Upper lobe of left lung (tissue), 6 donors: ENCODE measurements at places on chromosomes 5 and 9. TPM values are rescaled to one million over a fixed set of nuclear protein-coding genes. Genes with fewer than 3 reads are reported as not detected.
A peak's percentile ranks its signal among the peaks of the same experiment; 100 is the strongest.

GRCh38 chr9:14654932-14655331 lies 38.3 kb downstream of the ZDHHC21 start:
- no peak for DNase-seq

DNA sequence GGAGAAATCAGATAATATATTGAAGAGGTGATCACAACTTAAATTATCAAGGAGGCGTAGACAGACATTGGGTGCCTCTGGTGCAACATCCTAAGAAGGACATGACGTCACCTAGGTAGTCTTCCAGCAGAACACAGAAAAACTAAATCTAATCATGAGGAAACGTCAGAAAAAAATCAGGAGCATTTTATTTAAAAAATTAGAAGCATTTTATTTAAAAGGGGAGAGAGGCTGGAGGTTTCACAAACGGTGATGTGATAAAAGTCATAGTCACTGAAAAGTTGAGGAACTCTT lies 254.6 kb downstream of the TMEM167A start:
- DNase-seq, result no peak

DNA sequence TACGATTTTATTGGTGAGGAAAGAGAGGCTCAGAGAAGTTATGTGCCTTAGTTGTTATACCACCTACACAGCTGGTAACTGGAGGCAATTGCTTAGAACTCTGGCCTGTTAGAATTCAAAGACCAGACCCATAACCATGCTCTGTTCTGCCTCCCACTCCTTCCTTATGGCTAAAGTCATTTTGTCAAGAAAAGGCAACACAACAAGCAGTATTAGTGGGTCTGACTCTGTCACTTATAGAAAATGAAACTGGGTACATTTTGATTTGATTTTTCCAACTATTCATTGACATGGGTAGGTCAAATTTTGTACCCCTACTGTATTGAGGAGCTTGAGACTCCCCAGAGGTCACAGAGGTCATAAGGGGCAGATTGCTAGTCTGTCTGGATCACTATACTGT lies 44.5 kb upstream of the NR3C1 start:
- DNase-seq, result no peak

- no peak for DNase-seq
Observed at GRCh38 chr9:102273952-102274351, 535.5 kb upstream of the GRIN3A start.

- no peak for DNase-seq
Observed at GRCh38 chr5:132759114-132760048, 12.2 kb downstream of the CCNI2 start.

DNA sequence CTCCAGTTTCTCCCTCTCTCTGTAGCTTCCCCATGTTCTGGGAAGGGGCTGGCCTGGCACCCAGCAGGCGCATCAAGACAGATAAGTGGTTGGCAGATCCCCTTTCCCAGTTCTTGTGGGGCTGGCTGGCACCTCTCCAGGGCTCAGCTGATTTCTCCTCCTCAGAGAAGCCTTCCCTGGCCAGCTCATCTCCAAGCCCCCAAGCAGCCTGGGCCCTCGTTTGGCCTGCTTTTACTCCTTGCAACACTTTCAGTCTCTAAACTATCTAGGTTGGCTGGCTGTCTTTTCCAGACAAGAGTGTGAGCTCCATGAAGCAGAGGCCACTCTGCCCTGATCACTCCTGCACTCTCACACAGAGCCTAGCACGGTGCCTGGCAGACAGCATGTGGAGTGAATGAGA lies 13.5 kb downstream of the MACROH2A1 start:
- no peak for DNase-seq

GRCh38 chr5:154962494-154962893 lies 21.6 kb downstream of the MRPL22 start:
- DNase-seq, result no peak

- DNase-seq, result no peak
Observed at GRCh38 chr5:73193592-73193991, 20.6 kb downstream of the TMEM174 start.

- DNase-seq, result no peak
Observed at GRCh38 chr9:96423985-96424336, 5.8 kb upstream of the ZNF367 start.

GRCh38 chr9:121735793-121736770 lies 84.6 kb downstream of the DAB2IP start:
- DNase-seq, result peak; percentile 84

DNA sequence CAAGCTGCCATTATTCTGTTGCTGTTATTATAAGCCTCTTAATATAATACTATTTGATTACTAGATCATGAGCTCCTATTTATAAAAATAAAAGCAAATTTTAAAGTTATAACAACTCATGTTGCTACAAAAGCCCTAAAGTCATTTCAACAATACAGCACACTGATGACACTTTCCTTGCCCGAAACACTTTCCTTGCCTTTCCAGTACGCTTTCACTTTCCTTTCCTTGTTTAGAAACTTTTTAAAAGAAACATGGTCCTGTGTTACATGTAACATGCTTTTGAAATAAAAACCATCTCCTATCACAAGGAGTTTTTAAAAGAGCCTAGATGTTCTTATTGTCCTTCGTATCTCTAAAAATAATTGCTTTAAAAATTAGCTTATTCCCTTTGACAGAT lies 688.4 kb downstream of the PTPRD start:
- DNase-seq, result no peak

DNA sequence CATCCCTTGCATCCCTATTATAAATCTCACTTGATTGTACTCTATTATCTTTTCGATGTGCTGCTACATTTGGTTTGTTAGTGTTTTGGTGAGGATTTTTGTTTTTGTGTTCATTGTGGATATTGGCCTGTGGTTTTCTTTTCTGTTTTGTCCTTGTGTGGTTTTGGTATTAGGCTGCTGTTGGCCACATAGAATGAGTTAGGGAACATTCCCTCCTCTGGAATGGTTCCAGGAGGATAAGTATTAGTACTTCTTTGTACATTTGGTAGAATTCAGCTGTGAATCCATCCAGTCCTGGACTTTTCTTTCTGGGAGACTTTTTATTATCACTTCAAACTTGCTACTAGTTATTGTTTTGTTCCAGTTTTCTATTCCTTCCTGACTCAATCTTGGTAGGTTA lies 287.2 kb downstream of the CWC27 start:
- no peak for DNase-seq

GRCh38 chr9:14306672-14307660 lies 7.0 kb downstream of the NFIB start:
- DNase-seq, result no peak

- DNase-seq, result no peak
Observed at GRCh38 chr5:140038373-140038957, 4.6 kb downstream of the NRG2 start.

DNA sequence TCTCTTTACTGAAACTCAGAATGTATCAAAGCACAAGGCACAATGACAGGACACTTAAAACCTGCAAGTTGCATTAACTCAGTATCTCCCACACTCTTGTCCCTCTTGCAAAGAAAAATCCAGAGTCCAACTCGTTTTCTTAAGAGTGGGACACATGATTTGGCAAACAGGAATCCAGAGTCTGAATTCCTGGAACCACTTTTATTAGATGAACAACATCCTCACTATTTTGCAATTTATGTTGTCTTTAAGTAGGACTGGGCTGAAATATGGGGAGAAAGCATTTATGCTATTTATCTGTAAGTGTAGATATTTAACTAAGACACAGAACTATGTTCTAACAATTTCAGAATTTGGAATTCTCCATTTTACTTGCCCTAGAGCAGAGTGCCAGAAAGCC lies 69.1 kb downstream of the ABCA1 start:
- DNase-seq, result no peak

- DNase-seq, result no peak
Observed at GRCh38 chr5:103744159-103744558, 181.6 kb upstream of the NUDT12 start.

- no peak for DNase-seq
Observed at GRCh38 chr9:110047232-110047954, 160.6 kb downstream of the C9orf152 start.

DNA sequence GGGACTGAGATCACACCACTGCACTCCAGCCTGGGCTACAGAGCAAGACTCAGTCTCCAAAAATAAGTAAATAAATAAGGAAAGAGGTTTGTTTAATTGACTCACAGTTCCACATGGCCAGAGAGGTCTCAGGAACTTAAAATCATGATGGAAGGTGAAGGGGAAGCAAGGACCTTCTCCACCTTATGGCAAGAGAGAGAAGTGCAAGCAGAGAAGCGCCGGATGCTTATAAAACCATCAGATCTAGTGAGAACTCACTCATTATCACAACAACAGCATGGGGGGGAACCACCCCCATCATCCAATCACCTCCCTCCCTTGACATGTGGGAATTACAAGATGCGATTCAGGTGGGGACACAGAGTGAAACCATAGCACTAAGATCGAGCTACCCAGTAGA lies 22.8 kb upstream of the RGMB start:
- no peak for DNase-seq

- no peak for DNase-seq
Observed at GRCh38 chr9:121637713-121638220, 13.7 kb upstream of the DAB2IP start.

- DNase-seq, result peak; percentile 96
Observed at GRCh38 chr9:93116072-93116961, 17.7 kb downstream of the NINJ1 start.

- no peak for DNase-seq
Observed at GRCh38 chr5:132998556-132998955, 27.8 kb downstream of the ZCCHC10 start.

DNA sequence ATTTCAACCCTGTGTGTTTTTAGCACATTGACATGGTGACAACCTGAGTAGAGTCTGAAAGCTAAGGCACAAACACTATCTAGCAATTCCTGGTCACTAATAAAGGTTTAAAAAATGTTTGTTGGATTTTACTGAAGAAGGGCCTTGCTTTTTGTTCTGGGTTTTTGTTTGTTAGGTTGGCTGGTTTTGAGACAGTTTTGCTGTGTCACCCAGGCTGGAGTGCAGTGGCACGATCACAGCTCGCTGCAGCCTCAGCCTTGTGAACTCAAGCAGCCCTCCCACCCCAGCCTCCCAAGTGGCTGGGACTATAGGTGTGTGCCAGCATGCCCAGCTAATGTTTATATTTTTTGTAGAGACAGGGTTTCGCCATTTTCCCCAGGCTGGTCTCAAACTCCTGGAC lies 39.0 kb downstream of the PRKACG start:
- DNase-seq, result no peak

DNA sequence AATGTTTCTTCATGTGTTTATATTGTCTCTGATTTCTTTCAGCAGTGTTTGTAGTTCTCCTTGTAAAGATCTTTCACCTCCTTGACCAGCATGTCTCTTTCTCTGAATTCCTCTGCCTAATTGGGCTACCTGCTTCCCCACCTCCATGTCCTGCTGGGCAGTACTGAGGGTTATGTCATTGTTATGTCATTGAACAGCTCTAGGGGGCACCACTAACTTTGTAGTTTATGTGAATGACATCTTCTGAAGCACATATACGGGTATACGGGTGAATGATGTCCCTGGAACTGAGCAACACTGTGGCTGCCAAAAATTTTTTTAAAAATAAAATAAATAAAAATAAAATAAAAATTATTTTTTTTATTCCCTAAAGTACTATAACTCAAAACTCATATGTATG lies 16.9 kb upstream of the SNCAIP start:
- no peak for DNase-seq

- no peak for DNase-seq
Observed at GRCh38 chr9:110620726-110621125, 41.2 kb upstream of the SVEP1 start.

GRCh38 chr5:137581776-137582175 lies 82.7 kb upstream of the SPOCK1 start:
- no peak for DNase-seq

- no peak for DNase-seq
Observed at GRCh38 chr5:169354921-169355320, 54.0 kb upstream of the SLIT3 start.

- no peak for DNase-seq
Observed at GRCh38 chr5:93343570-93343969, 237.4 kb downstream of the NR2F1-AS1 start.

GRCh38 chr5:72248410-72248981 lies 71.5 kb downstream of the MRPS27 start:
- no peak for DNase-seq

DNA sequence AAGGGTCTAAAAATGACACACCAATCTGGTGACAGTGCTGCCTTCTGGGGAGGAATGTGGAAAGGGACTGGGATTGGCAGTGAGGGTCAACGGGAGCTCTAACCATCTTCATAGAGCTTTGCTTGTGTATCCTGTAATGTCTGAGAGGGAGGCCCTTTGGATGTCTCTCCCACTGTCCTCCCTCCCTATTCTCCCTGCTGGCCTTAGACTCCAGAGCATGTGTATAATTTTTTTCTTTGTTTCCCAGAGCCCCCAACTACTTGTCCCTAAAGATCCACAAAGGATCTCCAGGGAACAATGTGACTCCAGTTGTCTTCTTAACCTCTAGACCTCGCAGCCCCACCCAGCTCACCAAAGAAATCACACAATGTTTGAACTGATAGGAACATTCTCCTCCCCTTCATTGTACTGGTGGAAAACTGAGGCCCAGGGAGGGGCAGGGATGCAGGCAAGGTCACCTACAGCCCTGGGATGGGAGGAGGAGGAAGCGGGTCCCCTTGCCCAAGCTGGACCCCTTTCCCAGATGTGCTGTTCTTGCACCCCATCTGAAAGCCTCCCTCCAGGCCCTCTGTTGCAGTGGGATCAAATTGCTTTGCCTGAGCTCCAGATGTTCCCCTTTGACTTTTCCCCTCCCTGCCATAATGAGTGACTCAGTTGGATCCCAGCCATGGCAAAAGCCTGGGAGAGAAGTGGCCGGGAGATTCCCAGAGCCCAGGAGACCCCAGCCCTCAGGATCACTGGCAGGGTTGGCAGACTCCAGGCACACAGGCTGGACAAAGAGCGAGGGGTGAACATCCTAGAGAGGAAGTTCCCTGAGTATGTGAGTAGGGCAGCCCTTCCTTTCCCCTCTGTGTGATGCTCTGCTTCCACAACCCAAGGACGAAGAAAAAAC lies 21.8 kb downstream of the SPARC start:
- DNase-seq, result no peak

- no peak for DNase-seq
Observed at GRCh38 chr9:82580921-82581320, 482.0 kb downstream of the RASEF start.

DNA sequence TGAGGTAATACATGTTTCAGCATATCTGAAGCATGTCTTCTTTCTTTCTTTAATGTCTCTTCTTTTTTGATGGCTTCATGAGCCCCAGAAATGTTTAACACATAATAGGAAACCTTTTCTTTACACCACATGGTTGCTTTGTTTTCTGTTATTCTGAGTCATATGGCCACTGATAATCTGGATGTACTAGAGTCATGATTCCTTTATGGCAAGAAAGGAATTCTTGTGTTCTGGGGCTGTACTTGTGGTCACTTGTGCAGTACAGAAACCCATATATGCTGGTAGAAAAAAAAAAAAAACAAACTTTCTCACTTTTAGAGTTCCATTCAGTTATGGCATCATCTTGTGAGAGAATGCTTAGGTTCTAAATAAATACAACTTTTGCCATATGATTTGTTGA lies 1669.3 kb upstream of the CDH9 start:
- DNase-seq, result no peak

GRCh38 chr9:38088006-38088925 lies 19.2 kb upstream of the SHB start:
- no peak for DNase-seq

The NR2F1-AS1 gene
- total RNA-seq, result 11.9 TPM

The GRM6 gene
- total RNA-seq, result not detected

The SOHLH1 gene
- not detected for total RNA-seq

The MRPS2 gene
- 11.1 TPM for total RNA-seq

The NUTM2F gene
- not detected for total RNA-seq

The PCDHAC1 gene
- total RNA-seq, result 5.3 TPM

The C5 gene
- total RNA-seq, result 17.3 TPM

The PCDHGA6 gene
- total RNA-seq, result 6.3 TPM

The IDNK gene
- 4.3 TPM for total RNA-seq

The DRD1 gene
- total RNA-seq, result 0.09 TPM

The ZNF462 gene
- total RNA-seq, result 18.0 TPM

The PRUNE2 gene
- total RNA-seq, result 20.4 TPM

The FRMD3 gene
- 33.4 TPM for total RNA-seq

The PCDHGB5 gene
- total RNA-seq, result 11.8 TPM
